D341Med (cell line): ENCODE measurements at places on chromosomes 12 and 14.

DNA sequence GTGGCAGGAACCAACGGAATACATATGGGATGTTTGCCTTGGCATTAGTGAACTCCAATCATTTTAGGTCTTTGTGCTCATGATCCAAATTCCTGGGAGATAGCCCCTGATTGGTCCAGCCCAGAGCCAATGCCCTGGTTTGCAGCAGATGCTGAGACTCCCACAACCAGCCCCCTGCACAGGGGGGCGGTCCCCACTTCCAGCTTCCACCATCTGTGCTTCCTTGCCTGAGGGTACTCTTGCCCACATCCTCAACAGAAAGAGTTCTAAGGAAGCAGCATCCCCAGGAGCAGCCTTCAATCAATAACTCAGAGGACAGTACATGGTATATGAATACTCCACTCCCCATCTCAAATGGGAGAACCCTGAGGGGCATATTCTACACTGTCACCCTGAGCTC lies 39.7 kb upstream of the FICD start:
- DNase-seq: no peak

- DNase-seq: no peak
These were observed 4.2 kb upstream of the GRIP1 start for GRCh38 chr12:66683073-66683472.

GRCh38 chr12:124561231-124561630 lies 6.2 kb downstream of the NCOR2 start:
- DNase-seq: no peak

DNA sequence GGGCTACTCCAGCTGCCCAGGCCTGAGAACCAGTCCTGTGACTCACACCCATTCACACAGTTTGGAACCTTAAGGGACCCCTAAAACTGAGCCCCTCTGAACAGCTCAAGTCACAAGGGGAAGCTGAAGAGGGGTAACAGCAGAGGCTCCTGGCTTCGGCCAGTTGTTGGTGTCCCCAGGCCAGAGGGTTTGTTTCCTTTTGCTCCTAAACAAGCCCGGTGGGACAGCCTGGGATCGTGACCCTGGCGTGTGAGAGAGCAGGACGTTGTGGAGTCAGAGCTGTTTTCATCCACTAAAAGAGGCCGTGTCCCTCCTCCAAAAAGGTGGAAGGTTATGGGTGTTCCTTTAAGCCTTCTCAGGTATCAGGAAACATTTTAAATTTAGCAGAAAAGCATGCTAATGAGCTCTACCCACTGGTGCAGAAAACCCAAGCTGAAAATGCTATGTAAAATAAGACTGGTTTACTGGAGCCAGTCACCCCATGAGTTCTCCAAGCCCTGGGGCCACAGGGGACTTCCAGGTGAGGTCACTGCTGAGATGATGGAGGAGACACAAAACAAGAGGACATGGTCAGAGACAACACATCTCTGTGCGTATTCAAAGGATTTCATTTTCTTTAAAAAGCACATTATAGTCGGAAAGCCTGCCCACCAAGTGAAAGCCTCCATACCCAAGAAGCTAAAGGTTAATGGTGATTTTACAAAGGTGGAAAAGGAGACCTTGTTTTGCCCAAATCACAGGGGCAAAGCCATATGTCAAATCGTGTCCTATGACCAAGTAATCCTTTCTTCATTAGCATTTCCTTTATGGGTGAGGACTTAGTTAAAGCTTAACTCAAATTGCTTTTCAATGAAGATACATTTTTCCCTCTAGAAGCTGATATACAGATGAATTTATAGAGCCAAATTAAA lies 14.1 kb downstream of the PRKAB1 start:
- no peak for DNase-seq

DNA sequence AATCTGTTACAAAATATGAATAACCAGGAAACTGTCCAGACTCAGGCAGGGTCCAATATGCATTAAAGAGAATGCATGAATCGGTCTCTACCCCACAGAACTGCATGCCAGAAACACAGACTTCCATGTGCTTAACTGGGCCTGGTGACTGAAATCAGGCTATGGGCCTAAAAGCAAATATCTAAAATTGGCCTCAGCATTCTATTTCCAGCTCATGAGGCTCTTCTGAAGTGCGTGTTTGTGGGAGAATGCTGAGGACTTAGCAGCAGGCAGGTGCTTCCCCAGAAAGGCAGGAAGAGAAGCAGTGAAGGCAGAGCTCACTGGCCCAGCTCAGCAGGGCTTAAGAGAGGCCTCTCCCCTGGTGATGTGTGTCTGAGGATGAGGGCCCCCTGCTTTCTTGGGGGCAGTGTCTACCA lies 48.5 kb downstream of the ADGRD1 start:
- no peak for DNase-seq

- DNase-seq: no peak
These were observed 193.9 kb downstream of the FUT8 start for GRCh38 chr14:65606460-65606859.

- DNase-seq: no peak
These were observed 25.4 kb downstream of the CCDC62 start for GRCh38 chr12:122799641-122800243.

DNA sequence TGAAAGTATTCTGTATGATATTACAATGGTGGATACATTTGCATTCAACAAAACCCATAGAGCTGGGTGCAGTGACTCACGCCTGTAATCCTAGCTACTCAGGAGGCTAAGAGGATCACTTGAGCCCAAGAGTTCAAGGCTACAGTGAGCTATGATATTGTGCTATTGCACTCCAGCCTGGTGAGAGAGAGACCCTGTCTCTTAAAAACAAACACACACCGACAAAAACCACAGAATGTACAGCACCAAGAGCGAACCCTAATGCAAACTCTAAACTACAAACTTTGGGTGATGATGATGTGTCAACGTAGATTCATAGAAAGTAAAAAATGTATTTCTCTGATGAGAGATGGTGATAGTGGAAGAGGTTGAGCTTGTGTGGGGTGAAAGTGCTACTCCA lies 8.6 kb downstream of the CAPRIN2 start:
- DNase-seq: no peak

DNA sequence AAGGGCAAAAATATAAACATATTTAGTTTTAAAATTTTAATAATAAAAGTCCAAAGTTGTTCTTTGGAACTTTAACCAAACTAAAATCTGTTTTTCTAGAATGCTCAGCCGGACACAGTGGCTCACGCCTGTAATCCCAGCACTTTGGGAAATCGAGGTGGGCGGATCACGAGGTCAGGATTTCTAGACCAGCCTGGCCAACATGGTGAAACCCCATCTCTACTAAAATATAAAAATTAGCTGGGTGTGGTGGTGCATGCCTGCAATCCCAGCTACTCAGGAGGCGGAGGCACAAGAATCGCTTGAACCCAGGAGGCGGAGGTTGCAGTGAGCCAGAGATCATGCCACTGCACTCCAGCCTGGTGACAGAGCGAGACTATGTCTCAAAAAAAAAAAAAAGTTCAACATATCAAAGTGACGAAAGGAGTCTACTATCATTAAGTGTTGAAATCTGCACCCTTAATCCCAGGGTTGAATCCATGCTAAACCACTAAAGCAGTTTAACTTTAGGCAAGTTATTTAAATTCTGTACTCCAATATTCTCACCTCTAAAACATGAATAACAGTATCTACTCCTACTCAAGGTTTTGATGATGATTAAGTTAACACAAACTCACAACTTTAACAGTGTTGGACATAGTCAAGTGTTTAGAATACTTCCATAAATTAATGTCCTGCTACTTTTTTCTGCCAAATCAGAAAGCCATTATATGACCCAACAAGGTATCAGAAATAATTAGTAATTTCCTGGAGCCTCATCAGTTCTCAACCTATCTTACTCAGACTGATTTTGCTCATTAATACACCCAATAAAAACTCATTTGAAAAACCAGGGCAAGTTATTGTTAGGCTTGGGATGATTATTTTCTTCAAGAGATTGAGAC lies 11.0 kb downstream of the HNRNPC start:
- no peak for DNase-seq
